ENCODE measurements at places on chromosomes 4 and X. TPM values are rescaled to one million over a fixed set of nuclear protein-coding genes. Genes with fewer than 3 reads are reported as not detected.

VCX2 gene
- not detected for total RNA-seq

STPG2 gene
- total RNA-seq = 0.52 TPM

SLC9B1 gene
- not detected for total RNA-seq

FAM9A gene
- not detected for total RNA-seq

All from epithelial cell of alveolus of lung (primary cell).